Activated CD8-positive, alpha-beta T cell treated with anti-CD3 and anti-CD28 coated beads, Interleukin-2, amount 10 ng/mL, durations not matched to agents 7 days and 5 days (primary cell): ENCODE measurements at places on chromosomes 5 and 9.

- no peak for DNase-seq
These were observed 141.4 kb downstream of the AOPEP start for GRCh38 chr9:94867842-94868312.

- DNase-seq: no peak
These were observed 55.8 kb downstream of the GNAQ start for GRCh38 chr9:77975806-77976205.

GRCh38 chr9:117526674-117527073, 111.8 kb upstream of the ASTN2 start:
- no peak for DNase-seq

DNA sequence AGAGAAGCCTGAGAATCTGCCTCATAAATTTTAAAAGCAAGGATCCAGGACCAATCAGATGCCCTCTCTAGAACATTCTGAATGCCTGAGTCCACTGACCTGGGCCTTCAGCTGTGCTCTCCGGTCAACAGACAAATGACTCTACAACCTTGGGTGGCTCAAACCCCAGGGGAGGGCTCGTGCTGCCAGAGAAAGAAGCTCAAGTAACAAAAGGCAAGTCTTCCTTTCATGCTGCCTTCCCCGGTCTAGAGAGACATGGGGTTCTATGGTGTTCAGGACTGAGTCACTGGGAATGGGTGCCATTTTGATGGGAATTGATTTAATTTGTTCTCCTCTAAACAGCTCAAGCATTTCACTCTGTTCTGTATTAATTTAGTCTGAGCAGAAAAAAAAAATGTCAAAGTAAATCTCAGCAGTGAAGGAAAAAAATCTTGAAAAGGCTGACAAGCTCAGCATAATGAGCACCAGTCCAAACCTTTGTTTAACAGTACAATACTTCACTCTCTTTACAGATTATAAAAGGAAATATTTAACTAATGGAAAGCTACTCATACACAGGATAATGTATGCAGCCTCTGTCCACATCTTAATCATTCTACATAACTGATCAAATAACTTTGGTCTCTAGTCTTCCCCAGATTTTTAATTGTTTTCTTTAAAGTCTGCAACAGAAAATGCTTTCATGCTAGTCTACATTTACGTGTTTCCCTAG, 191.0 kb downstream of the GLIS3 start:
- DNase-seq: no peak

DNA sequence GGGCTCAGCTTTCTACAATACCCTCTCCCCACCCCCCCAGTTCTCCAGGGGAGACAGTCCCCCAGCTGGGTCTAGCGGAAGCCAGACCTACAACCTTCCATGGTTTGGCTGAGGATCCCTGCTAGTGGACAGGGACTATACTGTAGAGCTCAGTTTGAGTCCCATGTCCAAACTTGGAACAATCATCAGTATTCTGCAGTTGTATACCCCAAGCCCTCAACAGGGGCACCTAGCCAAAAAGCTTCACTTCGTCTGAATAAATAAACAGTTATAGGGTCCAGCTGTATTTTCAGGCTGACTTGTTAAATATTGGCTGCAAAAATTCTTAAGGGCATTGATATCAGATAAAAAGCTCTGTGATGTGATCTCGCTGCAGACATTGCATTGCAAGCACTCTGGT, 15.4 kb upstream of the C9 start:
- no peak for DNase-seq

GRCh38 chr9:35646153-35646532, 4.6 kb downstream of the SIT1 start:
- no peak for DNase-seq

DNA sequence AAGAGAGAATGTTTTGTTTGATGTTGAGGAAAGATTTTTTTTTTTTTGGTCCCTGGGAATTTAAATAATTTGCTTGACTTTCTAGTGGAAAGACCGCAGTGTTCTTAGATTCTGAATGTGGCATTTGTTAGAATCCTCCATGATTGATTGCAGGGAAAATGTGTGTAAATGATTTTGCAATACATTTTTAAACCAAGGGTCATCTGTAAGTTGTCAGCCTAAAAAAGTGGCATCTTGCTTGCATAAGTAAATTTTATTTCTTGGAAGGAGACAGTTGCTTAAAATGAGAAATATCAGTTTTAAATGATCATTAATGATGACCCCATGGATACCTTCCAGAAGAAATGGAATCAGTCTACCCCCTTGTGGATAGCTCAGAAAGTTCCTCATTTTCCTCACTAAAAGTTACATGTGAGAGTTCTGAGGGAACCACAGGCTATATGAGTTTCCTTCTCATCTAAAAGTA, 105.1 kb upstream of the SLC25A48 start:
- DNase-seq: no peak

GRCh38 chr5:108696951-108697715, 50.6 kb upstream of the FER start:
- DNase-seq: no peak

- no peak for DNase-seq
These were observed 376.0 kb upstream of the SMARCA2 start for GRCh38 chr9:1639166-1639565.

DNA sequence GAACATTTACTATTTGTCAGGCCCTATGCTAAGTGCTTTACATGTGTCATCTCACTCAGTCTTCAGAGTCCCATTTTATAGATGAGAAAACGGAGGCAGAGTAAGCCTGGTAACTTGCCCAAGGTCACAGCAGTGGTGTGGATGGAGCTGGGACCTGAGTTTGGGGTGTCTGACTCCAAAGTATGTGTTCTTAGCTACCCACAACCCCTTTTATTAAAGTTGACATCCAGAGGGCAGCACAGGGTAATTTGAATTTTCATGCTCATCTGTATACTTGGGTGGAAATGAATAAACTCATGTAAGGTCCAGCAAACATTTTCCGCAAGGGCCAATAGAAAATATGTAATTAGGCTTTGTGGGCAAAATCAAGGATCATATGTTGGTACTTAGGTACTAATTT, 93.4 kb upstream of the SLC25A48 start:
- no peak for DNase-seq

DNA sequence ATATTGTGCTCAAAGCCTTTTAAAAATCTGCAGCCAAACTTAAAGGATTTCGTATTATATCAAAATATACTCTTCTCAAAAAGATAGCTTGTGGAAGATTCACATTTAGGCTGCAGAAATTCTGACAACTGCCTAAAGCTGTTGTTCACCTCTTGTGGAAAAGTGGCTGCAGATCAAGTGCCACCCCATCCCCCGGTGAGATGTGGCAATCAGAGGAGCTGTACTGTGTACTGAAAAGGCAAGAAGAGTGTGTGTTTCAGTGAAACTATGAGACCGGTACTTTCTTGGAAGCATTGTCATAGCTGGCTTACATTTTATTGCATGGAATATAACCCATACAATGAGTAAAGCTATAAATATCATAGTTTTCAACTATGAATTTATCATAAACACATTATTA, 64.3 kb downstream of the CDH18 start:
- DNase-seq: no peak

DNA sequence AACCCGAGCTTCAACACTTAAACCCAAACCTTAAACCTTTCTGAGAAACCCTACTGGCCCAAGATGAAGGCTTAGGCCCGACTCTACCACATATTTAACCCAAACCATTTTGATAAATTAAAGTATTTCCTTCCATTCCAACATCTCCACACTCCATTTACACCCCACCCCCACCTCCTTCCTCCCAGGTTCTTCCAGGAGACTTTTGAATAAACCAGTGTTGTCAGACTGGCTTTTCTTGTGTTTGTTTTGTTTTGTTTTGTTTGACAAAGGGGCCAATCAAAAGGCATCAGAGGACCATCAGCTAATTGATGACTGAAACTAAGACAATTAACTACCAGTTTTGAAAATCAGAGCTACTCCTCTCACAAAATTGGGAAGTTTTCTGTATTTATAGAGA, 4.6 kb upstream of the ZNF608 start:
- DNase-seq: no peak

DNA sequence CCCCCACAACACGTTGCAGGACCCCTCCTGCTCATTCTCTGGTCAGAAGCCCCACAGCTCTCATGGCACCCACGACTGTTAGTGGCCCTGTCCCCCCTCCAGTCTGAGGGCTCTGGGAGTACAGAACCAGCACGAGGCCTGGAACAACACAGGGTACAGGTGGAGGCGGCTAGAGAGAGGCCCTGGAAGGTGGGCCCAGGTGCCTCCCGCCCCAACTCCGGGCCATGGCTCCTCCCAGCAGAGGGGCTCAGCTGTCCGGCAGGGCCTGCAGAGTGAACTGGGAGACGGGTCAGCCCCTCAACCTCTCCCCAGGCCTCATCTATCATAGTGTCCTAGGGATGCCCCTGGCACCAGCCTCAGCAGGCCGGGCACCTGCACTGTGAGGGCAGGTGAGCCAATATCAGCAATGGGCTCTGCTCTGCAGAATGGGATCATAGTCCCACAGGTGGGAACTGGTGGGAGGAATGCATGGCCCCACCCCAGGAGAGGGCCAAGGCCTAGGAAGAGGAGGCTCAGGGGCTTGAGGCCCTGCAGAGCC, 58.6 kb downstream of the BARX1 start:
- no peak for DNase-seq

GRCh38 chr5:99331061-99331460, 402.3 kb upstream of the CHD1 start:
- no peak for DNase-seq

GRCh38 chr9:89530726-89531125, 32.8 kb upstream of the SEMA4D start:
- DNase-seq: no peak

DNA sequence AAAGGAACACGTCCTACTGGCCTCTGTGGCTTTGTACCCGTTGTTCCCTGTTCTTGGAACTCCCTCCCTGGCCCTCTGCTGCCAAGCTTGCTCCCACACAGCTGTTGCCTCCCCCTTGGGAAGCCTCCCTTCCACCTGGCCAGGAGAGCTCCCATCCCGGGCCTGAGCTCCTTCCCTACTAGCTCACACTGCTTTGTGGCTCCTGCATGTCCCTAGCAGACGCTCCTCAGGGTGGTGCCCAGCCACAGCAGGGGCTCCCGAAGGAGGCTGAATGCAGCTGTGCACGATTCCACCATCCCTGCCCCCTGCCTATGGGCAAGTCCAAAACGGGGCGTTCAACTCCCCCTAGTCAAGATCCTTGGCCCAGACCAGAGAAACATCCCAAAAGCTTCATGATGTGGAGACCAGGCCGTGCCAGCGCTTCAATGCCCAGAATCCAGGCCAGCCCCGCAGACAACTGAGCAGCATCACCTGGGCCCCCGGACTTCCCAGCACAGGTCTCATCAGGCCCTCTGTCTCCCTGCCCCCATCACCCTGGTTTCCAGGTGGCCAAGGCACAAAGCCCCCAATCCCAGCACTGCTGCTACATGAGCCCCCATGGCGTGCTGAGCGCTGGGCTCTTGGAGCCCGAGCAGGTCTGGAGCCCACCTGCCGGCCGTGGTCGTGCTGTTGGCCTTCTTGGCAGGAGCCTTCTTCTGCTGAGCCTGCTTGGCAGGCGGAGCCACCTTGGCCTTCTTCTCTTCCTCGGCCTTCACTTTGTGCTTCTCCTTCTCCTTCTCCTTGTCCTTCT, 14.3 kb downstream of the BRD3OS start:
- DNase-seq: no peak

DNA sequence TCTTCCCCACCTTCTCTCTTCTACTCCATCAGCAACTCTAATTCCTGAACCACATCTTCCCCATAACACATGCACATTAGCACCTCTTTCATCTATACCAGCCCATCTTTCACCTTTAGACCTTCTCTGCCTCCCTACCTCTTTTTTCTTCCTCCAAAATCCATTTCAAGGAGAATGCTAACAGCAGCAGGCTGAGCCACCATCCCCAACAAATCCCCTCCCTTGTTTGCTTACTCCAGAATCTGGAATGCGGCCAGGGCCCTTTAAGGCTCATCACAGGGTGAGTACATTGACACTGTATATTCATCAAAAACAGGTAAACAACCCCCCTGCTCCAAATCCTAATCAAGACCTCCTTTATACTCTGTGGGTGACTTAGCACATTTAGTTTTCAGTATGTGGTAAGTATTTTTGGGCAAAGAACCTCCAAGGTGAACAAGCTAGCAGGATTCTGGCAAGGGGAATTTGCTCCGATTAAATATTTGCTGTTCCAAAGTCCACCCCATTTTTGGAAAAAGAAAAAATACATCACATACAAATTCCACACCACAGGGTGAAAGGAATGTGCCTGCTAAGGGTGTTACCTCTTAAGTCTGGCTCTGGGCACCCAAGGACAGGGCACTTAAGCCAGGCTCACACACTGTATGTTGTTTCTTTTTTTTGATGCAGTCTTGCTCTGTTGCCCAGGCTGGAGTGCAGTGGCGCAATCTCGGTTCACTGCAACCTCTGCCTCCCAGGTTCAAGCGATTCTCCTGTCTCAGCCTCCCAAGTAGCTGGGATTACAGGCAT, 71.4 kb downstream of the SERINC5 start:
- no peak for DNase-seq

DNA sequence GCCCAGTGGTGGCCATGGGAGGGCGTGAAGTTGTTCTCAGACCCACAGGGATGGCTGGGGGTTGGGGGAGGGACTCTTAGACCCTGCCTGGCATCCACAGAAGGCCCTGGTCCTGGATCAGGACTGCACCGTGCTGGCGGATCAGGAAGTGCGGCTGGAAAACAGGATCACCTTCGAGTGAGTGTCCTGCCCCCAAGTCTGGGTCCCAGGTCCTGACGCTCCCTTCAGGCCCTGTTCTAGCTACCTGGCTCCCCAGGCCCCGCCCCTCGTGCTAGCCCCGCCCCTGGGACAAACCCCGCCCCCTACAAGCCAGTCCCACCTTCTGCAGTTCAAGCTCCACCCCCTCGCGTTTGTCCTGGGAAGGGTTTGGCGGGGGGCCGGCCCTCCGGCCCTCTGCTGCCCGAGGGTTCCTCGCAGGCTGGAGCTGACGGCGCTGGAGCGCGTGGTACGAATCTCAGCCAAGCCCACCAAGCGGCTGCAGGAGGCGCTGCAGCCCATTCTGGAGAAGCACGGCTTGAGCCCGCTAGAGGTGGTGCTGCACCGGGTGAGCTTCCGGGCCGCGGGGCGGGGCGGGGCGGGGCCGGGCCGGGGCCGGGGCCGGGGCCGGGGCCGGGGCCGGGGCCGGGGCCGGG, 12.9 kb downstream of the RGS14 start:
- peak; percentile 63 for DNase-seq

DNA sequence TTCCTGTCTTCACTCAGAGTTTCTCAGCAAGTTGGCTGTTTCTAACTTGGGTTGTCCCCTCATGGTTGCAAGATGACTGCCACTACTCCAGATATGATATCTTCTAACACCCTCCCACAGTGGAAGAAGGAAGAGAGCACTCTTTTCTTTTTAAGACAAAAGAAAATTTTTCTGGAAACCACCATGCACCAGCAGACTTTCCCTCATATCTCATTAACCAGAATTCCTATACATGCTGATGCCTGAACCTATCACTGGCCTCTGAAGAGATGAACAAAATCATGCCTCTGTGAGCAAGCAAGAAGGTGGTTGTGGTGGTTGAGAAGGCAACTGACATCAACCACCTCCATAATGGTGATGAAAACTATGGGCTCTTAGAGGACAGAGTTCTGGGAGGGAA, 56.8 kb downstream of the FEM1C start:
- no peak for DNase-seq
